ENCODE measurements at places on chromosomes 3 and 15. TPM values are rescaled to one million over a fixed set of nuclear protein-coding genes. Genes with fewer than 3 reads are reported as not detected.

The RHCG gene
- total RNA-seq: not detected

The PAK2 gene
- 56.1 TPM for total RNA-seq

The CYP1A1 gene
- total RNA-seq: not detected

The CPEB1 gene
- 35.2 TPM for total RNA-seq

The LRTM1 gene
- total RNA-seq: not detected

The SERP1 gene
- total RNA-seq: 276 TPM

The ABHD17C gene
- total RNA-seq: 3.0 TPM

The C3orf22 gene
- not detected for total RNA-seq

The AMOTL2 gene
- 100 TPM for total RNA-seq

The TTLL13 gene
- total RNA-seq: not detected
